ENCODE measurements at places on chromosomes 2 and 18.

DNA sequence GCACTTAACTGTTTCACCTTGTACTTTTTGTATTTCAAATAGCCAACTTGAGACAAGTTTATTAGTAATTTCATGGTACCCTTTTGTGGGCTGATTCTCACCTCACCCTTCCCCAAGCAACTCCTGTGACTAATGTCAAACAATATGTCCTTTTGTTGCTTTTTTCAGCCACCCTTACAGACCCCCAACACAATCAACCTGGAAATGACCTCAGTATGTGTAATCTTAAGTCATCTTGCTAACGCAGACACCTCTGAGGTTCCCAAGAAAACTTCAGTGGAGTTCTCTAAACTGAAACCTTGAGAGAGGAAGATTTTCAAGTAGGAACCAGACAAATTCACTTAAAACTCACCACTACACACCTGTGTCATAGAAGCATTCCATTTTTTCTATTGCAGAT is 69.5 kb downstream of the KYNU start:
- DNase-seq, result no peak

GRCh38 chr2:55923091-55923981 is at the start of gene EFEMP1:
Gene EFEMP1 (minus strand): TSS chr2:55923782. CDS start chr2:55922440, 1,342 bp downstream.
- DNase-seq, result no peak

DNA sequence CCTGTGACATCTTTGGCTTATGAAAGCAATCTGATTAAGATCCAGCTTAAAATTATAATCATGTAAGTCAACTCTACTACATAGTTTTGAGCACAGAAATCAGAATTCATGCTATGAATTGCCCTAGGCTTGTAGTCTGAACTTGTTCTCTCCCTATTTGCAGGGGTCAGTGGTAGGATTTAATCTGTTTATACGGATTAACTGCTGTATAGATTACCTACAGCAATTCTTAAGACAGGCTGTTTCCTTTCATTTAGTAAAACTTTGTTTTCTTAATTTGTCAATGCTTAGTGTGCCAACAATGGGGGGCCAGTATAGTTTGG is 287.9 kb downstream of the PDE11A start:
- DNase-seq, result no peak

- no peak for DNase-seq
These were observed 72.5 kb downstream of the ACOXL start for GRCh38 chr2:110804915-110805314.

- no peak for DNase-seq
These were observed 128.2 kb upstream of the CXCR4 start for GRCh38 chr2:136246086-136246669.

GRCh38 chr18:22839340-22839821 is 93.7 kb upstream of the RBBP8 start:
- no peak for DNase-seq

- no peak for DNase-seq
These were observed 252.5 kb downstream of the XIRP2 start for GRCh38 chr2:167140767-167141166.

- DNase-seq, result no peak
These were observed 37.6 kb upstream of the RMP24 start for GRCh38 chr18:35934891-35935290.

DNA sequence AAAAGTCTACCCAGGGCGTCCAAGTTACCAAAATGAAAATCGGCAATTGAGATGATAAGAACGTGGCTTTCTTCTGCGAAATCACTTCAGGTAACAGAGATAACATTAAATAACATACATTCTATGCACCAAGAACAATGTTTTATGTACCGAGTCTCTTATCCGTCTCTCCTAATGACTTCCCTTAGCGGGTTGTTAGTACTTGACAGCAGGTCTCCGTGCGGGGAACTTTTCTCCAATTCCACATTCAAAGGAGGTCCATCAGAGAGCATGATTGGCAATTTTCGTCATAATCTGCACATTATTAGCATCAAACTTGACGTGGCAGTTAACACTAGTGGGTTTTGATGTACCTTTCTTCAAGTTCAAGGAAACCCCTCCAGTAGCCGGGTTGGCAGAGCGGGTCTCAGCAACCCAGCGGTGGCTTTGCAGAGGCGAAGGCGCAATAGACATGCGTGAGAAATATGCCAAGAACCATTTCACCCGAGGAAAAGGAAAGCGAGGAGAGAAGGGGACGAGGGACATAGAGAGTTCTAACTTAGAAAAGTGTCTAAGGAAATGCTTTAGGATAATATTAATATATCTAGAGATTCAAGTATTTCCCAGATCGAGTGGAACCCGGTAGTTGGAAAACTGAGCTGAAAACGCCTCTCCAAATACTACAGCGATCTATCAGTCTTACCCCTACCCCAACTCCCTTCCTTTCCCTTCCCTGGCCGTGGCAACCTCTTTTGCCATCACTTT is 5.0 kb downstream of the EVX2 start:
- DNase-seq, result no peak

DNA sequence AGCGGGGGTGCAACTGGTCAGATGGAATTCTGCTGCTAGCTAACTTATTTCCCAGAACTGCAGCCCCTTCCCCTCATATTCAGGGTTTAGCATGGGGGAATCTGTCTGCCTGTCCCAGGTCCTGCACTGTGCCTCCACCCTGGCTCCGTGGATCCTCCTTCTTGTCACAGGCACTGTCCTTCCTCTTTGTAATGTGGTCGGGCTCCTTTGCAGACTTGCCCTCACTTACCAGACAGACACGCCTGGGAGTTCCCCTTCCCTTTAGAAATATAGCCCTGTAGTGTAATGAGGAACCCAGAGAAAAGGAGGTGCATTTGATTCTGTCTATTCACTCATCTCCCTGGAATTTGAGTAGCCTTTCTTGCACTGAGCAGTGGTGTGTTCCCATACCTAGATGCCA is 108.7 kb downstream of the TRIM43 start:
- no peak for DNase-seq

DNA sequence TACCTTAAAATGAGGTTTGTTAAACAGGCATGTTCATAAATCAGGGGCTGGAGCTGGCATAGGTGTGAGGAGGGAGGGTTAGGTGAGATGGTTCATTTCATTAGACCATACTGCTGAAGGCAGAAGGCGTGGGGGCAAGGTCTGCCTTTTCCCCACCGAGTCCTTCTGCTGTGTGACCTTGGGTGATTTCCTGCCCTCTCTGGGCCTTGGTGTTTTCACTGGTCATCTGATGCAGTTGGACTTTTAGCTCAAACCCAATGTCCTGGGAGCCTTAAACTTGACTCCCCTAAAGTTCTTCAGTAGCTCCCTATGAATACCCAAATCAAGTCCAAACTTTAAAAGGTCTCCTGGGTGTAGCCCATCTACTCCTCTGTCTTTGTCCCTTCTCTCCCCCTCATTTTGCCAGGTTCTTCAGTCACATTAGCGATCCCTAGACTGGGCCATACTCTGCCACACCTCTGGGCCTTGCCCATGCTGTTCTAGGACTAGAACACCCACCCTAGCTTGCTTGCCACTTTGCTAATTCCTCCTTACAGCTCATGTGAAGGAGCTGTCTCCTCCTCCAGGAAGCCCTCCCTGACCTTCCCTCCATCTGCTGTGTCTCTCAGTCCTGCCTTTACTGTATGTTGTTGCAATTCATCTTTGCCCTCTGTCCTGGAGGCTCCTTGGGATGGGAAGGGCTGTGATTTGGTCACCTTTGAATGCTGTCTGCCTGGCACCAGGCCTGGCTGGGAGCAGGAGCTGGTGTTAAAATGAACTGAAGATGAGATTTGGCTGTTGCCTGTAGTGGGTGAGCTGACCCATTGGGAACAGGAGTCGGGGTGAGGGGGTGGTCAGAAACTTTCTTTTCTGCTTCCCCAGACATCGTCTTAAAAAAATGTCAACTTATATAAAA is 85.4 kb upstream of the HS6ST1 start:
- DNase-seq, result no peak

- no peak for DNase-seq
These were observed 77.8 kb downstream of the CHRNA1 start for GRCh38 chr2:174686430-174686829.

DNA sequence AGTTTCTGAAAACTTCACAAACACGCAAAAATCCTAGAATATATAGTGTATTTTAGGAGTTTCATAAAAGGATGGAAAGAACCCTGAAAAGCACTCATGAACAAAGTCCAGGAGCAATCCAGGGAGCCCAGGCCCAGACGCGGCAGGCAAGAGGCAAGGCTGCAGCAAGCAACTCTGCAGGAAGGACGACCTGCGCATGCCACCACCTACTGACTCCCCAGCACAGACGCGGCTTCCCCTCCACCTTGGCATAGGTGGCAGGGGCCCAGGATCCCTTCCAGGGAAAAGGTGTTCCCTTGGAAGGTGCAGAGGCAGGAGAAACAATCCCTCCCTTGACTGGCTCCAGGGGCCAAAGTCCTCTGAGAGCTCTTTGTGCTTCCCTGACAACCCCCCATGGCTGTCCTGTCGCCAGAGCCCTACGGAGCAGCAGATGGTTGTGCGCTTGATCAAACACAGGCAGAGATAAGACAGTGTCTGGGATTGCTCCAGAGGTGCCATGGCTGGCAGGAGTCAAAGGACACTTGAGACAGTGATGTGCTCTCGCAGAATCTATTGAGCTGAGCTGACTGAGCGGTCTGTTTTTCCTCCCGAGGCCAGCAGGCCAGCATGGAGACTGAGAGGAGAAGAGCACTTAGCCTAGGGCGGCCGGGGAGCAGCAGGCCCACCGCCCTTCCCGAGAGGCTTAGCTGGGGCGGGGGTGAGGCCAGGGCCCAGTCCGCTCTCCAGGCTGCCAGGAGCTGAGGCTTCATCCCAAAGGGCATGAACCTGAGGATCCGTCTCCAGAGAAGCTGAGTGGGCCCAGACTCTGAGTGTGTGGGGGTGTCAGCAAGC is 10.8 kb upstream of the AMER3 start:
- no peak for DNase-seq

DNA sequence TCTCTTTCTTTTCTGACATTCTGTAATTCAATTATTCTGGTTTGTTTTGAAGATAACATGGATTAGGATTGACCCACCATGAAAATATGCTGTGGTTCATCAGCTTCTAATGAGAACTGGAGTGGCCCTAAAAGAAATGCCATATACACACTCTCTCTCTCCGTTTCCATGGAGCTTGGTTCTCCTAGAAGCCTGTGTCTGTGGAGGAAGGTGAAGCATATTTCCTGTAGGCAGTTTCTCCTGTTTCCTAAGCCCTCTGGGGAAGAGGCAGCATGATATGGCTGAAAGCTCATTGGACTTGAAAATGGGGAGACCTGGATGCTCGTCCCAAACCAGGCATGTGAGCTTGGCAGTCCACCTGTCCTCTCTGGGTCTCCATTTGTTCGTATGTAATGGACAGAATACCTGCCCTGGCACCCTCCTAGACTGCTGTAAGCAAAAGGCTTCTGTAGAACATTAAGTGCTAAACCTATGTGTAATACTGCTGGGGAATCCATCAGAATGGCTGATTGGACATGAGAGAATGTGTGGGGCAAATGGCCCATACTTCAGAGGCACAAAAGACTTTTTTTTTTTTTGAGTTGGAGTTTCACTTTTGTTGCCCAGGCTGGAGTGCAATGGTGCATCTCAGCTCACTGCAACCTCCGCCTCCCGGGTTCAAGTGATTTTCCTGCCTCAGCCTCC is 75.3 kb upstream of the PPP1CB start:
- no peak for DNase-seq

- DNase-seq, result no peak
These were observed 203.7 kb downstream of the HDAC4 start for GRCh38 chr2:239197146-239197545.

- no peak for DNase-seq
These were observed 502.4 kb downstream of the FBXO15 start for GRCh38 chr18:73645160-73645715.

DNA sequence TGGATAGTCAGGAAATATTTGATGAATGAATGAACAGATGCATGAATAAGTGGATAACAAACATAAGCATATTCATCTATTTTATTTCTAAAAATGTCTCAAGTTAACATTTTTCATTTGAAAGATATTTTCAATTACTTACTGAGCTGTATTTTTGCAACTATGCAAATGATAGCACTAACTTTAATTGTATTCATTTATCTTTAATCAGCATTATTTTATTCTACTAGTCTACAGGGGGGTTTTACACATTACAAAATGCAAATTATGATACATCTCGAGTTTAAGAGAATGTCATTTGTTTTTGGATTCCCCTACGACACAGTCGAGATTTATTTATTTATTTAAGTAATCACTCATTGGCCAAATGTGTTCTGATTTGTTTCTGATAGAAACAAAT is 530.6 kb downstream of the ERBB4 start:
- no peak for DNase-seq

GRCh38 chr2:69700381-69700780 is 41.6 kb upstream of the ANXA4 start:
- DNase-seq, result no peak

- no peak for DNase-seq
These were observed 529.1 kb downstream of the IRS1 start for GRCh38 chr2:226270285-226271058.

DNA sequence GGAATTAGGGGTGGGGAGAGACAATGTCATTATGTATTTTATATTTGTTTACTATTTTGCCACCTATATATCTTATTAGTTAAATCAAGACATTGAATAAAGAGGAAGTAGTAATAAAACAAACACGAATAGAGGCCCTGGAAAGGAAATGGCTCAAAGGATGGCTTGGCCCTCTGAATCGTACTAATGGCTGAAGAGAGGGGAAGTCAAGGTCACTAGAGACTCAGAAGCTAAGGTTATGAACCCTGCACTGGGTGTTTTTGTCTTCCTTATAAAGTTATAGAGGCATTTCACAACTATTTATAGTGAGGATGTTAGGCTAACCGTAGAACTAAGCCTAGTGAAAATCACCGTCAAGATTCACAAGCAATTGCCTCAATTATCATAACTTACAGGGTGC is 685.9 kb downstream of the ARHGAP15 start:
- no peak for DNase-seq

DNA sequence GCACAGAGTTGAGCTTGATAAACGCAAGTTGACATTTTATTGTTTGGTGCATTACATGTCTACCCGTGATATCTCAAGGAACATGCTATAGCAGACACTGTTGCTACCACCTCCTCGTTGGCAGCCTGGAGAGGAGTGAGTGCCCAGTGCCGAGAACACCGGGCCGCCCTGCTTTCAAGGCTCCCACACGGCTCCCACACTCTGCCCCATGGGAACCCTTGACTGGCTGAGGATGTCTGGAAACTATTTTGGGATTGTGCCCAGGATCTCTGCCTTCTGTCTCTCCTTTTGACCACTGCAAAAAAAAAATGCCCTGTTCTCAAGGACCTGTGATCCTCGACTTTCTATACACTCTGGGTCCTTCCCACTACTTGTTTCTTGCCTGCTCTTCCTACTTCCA is 21.1 kb downstream of the TET3 start:
- no peak for DNase-seq

DNA sequence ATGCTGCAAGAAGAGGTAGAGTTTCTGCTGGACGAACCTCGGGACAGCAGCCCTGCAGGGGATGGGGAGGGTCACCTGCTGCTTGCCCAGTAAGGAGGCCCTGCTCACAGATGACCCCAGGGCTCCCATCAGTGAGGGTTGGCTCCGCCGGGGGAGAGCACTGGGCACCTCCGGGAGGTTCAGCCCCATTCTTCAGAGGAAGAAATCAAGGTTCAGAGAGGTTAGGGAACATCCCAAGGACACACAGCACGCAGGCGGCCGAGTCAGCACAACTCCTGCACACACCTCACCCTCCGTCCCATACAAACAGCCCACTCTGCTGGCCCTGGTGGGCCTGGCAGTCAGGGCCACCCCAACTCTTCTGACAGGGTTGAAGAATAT is 11.7 kb upstream of the CCDC74B start:
- DNase-seq, result no peak

Data from CMK (cell line).